NCI-H510A treated with DMSO at 0.1 percent for 48 hours (cell line): ENCODE measurements at places on chromosomes 6 and 20.

DNA sequence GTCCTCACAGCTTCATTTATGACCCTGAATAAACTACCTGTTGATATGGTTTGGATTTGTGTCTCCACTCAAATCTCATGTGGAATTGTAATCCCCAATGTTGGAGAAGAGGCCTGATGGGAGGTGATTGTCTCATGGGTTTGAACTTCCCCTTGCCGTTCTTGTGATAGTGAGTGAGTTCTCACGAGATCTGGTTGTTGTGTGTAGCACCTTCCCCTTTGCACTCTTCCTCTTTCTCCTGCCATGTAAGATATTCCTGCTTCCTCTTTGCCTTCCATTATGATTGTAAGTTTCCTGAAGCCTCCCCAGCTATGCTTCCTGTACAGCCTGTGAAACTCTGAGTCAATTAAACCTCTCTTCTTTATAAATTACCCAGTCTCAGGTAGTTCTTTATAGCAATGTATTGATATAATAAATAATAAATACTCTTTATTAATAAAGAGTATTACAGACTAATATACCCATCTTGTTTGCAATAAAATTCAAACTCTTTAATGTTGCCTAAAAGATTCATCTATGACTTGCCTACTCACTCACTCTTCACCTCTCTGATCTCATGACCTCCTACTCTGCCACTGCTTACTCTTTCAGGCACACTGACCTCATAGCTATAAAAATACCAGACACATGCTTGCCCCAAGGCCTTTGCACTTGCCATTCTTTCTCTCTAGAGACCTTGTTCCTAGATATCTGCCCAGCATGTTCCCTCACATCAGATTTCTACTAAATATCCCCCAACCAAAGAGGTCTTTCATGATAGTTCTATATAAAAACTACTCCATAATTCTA lies 256.4 kb upstream of the MARCKS start:
- DNase-seq = no peak

GRCh38 chr6:21227486-21227885 lies 366.1 kb upstream of the SOX4 start:
- DNase-seq = no peak

GRCh38 chr6:10413850-10414738 lies 780 bp downstream of the TFAP2A start:
- DNase-seq = no peak

DNA sequence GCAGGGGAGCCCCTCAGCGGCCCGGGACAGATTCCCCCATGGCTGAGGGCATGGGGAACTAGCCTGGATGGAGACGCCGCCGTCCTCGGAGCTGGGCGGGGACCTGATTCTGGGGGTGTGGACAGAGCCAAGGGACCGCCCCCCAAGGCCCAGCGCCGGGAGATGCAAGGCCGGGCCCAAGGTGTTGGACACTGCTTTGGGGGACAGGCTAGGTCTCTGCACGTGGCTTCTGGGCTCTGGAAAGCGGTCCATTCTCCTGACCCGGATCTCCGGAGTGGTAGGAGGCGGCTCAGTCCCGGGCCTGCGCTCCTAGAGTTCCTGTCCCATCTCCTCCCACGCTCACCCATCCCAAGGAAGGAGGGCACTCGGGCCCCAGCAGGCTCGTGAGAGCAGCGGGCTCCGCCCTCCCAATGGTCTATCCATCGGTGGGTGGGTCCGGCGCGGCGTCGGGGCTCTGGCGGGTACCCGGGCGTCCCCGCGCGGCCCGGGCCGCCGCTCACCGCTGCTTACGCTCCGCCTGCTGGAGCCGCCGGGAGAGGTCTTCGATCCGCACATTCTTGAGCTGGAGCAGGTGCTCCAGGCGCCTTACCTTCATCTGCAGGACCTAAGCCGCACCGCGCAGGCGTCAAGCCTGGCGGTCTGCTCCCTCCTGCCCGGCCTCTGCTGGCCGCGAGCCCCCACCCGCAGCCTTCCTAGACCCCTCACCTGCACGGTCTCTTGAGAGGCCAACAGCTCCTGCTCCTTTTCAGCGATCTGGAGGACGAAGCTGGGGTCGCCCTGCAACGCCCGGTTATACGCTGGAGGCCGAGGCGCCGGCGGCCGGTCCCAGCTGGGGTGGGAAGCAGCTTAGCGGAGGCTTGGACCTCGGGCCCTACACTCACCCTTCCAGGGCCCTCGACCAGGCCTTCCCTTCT lies 3.3 kb downstream of the SPEF1 start:
- DNase-seq = peak; percentile 89

DNA sequence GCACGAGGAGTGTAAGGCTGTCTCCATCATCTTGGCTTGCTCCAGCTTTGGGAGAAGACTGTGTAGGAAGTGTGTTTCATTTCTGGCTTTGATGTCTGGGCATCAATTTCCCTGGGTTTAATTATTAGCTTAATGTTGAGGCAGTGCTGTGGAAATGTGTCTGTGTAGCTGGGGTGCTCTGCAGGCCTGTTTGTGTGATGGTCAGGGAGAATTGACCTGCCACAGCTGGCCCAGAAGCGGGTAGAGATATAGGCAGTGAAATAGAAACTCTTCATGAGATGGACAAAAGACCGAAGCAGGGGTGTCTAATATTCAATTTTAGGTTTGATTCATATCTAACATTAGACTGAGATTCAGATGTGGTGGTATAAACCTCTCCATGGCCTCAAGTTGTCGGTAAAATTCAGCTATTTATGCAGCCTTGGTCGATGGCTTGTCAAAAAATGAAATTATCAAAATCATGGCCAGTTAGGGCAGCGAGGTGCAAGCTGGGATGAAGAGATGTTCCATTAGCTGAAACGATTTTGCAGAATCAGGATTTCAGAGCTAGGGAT lies 95.3 kb upstream of the SNX9 start:
- DNase-seq = no peak

DNA sequence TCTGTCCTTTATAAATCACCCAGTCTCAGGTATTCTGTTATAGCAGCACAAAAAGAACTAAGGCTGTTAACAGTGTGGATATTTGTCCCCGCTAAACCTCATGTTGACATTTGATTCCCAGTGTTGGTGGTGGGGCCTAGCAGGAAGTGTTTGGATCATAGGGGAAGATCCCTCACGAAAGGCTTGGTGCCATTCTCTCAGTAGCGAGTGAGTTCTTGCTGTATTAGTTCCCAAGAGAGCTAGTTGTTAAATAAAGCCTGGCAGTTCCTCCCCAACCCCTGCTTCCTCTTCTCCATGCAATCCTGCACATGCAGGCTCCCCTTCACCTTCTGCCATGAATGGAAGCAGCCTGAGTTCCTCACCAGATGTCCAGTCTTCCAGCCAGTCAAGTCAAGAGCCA lies 29.8 kb upstream of the ERVFRD-1 start:
- DNase-seq = no peak

GRCh38 chr6:99252421-99252820 lies 97.1 kb downstream of the FAXC start:
- DNase-seq = no peak

GRCh38 chr6:13432526-13433184 lies 54.7 kb downstream of the GFOD1 start:
- DNase-seq = no peak

GRCh38 chr6:166026586-166027126 lies 141.0 kb downstream of the TBXT start:
- no peak for DNase-seq

- peak; percentile 2 for DNase-seq
These were observed 23.4 kb downstream of the FAM217A start for GRCh38 chr6:4055420-4056041.

DNA sequence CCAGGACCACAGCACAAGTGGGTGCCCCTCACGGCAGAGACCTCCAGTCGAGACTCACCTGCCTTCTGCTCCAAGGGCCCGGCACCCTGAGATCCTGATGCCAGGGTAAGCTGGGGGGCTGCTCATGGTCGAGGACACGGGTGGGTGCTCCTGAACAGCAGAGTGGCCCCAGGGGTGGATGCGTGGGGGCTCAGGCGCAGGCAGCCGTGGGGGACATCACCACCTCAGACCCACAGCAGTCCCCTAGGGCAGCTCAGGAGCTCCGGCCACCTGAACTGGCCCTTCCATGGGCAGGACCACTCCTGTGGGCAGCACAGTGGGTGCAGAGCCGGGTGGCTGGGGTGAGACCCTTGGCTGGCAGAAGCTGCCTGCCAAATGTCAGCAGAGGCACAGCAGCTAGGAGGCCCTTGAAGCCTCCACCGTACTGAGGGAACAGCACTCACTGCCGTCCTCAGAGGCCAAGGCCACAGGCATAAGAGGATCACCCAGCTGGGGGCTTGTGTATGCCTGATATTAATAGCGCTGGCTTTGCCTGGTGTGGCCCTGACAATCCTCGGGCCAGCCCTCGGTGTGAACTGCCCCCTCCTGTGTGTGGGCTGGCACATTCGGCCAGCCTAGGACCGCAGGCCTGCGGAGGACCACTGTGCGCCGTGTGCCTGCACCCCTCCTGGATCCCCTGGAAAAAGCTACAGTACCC lies 5.4 kb downstream of the UCKL1 start:
- no peak for DNase-seq

DNA sequence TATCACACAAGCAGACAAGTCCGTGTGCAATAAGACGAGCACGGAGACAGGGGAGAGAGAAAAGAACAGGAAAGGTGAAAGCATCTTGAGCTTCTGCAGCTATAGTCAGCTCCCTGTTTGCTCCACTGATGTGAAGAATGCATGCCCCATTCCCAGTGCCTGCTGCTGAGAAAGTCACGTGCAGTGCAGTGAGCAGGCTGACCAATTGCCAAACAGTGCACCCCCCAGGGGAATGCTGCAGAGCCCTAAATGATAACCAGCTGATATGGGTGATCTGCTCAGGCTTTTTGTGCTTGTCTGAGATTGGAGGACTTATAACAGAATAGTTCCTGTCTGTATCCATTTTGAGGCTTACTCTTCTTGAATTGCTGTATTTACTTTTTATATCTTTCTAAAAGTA lies 121.5 kb downstream of the PACRG start:
- DNase-seq = no peak

DNA sequence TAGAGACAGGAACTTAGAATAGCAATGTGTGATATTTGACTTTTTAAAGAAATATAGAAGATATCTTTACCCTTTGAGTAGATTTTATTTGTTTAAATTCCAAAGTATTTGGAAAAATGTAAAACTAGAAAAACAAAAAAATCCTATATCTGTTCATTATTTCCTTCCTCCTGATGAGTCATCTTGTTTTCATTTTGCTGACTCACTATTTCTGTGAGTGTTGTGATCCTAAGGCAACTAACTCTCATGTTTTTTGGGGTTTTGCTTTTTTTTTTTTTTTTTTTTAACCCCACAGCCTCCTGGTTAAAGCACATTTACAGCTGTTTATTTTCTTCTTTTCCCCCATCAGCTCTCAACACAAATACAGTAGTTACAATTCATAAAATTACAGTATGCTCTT lies 37.8 kb upstream of the THEMIS start:
- no peak for DNase-seq

- no peak for DNase-seq
These were observed 23.6 kb downstream of the NTSR1 start for GRCh38 chr20:62732031-62732760.

GRCh38 chr6:112268654-112269053 lies 14.3 kb upstream of the LAMA4 start:
- DNase-seq = no peak

GRCh38 chr6:158958504-158959386 lies 41.3 kb downstream of the RSPH3 start:
- no peak for DNase-seq

DNA sequence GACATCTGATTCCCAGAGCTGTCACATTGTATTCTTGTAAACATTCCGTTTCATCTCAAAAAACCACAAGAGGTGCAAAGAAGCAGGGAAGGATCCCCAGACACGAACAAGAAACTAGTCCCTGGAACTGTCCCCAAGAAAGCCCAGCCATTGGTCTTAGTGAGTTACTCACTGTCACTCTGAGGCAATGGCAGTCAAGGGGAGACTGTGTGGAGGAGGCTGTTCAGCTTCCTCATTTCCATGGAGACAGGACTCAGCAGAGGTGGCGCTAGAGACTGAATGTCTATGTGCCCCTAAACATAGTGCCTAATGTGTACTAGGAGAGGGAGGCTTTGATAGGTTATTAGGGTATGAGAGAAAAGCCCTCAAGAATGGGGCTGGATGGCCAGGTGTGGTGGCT lies 11.1 kb downstream of the ULBP1 start:
- DNase-seq = no peak

DNA sequence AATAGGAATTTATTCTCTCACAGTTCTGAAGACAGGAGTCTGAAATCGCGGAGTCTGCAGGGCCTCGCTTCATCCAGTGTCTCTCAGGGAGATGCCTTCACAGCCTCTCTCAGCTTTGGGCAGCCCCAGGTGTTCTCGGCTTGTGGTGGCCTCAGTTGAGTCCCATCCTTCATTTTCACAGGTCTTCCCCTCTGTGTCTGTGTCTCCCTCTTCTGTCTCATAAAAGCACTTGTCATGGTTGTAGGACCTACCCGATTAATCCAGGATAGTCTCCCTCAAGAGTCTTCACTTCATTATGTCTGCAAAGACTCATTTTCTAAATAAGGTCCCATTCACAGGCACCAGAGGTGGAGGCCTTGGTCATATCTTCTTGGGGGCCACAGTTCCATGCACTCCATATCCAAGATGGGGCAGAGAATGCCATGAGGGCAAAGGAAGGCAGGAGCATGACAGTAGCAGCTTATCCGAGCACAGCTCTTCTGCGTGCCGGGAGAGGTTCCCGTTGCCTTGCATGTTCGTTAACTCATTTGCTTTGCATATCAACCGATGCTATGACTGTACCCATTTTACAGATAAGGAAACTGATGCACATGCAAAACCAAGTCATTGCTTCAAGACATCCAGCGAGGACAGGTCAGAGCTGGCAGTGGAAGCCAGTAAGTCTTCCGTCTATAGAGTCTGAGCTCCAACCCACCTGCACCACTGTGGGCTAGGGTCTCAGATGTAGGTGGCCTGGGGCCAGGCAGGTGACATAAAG lies 363.8 kb upstream of the SULF2 start:
- no peak for DNase-seq

DNA sequence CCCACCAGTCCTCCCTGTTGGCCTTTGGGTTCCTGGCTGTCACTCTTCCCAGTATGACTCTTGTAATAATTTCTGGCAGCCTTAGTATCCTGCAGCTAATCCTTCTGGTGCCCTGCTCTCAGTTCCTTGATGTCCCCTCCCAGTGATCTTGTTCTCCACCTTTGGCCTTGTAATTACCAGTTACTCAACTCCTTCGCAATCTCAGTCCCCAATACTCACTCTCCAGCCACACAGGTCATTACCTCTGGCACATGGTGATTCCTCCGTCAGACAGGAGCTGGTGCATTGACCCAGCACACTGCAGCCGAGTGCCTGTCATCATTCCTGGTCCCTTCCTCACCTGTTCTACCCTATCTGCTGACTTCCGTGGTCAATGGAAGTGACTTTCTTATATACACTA lies 101.4 kb downstream of the FAM120B start:
- DNase-seq = no peak

- DNase-seq = peak; percentile 46
These were observed 577 bp upstream of the SCAND1 start for GRCh38 chr20:35954907-35955251.

- DNase-seq = no peak
These were observed 167.0 kb upstream of the SASH1 start for GRCh38 chr6:148175550-148176188.

GRCh38 chr20:63441136-63442099 lies 31.0 kb downstream of the KCNQ2 start:
- DNase-seq = no peak
